ENCODE measurements at places on chromosomes 12 and 14.

DNA sequence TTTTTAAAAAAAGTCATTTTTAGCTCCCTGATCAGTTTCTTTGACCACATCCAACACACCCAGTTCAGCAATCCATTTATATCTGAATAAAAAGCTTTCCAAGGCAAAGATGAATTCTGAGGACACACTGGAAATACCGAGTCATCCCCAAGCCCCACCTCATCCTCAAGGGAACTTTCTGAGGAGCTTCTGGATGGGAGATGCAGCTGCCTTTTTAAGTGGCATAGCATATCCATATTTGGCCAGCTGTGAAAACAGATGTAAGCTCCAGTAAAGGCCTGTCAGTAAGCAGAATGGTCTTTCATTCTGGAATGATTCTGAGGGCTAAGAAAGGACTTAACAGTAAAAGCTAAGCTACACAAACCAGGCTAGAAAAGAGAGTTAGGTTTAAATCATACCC is 18.4 kb downstream of the ZFYVE1 start:
- DNase-seq, result no peak

DNA sequence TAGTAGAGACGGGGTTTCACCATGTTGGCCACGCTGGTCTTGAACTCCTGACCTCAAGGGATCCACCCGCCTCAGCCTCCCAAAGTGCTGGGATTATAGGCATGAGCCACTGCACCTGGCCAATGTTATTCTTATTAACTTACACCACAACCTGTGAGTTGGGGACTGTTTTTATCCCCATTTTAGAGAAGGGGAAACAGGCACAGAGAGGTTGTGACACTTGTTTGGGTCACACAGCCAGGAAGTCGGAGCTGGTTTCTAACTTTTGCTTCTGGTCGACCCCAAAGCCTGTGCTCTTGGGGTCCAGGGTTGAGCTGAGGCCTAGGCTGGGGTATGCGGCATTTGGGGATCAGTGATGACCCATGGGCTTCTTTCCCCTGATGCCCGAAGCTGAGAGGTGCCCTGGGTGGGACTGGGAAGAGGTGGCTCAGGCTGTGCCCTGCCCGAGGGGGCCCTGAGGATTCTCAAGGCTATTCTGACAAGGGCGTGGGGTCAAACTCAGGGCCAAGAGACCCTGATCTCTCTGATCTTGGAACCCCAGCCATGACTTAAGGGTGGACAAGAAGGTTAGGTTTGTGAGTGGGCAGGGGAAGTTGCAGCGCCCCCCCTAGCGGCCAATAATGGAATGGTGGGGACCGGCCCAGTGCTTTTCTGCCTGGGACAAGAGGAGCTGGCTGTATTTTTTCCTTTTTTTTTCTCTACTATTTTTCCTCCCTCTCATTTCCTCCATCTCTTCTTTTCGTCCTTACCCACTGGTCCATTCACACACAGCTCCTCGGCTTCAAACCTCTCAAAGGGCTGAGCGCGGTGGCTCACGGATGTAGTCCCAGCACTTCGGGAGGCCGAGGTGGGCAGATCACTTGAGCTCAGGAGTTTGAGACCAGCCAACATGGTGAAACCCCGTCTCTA is 3.0 kb downstream of the SDSL start:
- DNase-seq, result no peak

DNA sequence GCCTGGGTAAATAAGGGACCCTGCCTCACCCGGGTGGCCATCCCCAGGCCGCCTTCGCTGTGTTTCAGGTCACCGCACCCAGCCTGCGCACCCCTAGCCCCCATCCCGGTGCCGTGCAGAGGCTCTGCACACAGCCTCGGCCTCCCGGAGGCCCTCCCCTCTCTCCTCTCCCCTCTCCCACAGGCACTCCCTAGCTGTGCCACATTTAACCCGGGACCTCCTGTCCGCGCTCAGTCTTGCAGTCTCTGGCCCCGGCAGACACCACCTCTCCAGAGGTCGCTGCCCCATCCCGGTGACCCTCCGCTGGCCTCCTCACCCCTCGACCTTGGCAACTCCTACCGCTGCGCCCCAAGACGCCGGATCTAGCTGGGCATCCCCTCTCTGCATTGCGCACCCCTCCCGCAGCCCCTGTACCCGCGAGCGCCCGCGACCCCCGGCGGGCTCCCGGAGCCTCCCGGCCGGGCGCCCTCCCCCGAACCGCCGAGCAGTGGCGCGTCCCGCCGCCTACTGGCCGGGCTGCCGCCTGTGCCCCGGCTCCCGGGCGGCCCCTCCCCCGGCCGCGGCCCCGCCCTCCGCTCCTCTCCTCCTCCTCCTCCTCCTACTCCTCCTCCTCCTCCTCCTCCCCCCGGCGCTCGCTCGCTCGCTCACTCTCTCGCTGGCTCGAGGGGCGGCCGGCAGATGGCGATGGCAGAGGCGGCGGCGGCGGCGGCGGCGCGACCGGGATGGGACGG is 120.7 kb downstream of the AACS start:
- DNase-seq, result no peak

- no peak for DNase-seq
These were observed 26.9 kb downstream of the MOK start for GRCh38 chr14:102277874-102278630.

DNA sequence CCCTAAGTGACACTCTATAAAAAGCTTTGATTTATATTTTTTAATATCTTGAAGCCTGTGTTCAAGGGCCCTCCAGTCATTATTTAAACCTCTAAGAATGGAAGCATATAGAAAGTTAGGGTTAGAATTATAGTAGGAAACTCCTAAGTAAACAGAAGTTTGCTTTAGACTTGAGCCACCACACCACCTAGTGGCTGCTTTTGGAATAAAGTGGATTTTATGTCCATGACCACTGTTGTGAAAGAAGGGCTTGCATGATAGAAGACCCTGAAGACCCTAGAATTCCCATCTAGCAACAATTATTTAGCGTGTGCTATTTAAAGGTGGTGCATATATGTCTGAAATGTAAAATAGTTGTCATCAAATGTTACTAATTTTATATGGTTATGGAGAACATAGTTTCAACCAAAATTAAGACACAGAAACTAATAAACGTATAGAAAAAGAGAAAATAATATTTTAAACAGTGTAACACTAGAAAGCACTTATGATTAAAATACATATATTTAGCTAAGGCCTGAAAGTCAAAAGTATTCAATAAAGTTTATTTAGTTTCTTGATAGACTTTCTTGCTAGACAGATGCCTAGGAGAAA is 21.3 kb downstream of the LRRIQ1 start:
- DNase-seq, result no peak

DNA sequence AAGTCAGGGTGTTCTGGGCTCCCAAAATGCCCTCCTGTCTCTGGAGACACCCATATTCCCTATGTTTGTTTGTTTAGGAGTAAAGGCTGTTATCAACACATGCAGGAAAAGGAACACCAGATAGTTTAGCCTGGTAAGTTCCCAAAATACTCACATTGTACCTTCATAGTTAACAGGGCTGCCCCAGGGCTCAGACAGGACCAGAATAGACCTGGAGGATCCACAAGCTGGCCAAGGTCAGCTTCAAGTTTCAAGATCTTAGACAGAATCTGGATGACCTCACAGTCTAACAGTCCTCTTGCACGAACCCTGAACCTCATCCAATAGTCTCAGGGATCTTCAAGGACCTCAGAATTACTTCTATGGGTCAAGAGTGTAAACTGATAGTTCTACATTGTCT is 18.1 kb upstream of the HSP90B1 start:
- DNase-seq, result no peak

DNA sequence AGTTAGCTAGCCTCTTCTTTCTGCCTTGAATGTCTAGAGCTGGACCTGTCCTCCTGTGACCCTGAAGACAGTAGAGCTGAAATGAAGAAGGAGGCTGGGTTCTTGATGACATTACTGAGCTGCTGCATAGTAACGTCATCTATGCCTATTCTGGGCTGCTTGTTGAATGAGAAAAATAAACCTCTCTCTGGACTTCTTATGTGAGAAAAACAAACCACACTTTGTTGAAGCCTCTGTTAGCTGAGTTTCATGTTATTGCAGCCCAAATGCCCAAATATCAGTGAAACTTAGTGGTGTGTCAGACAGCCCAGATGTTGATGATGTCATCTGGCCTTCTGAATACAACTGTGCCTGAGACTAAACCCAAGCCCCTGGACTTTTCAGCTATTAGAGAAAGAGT is 67.0 kb upstream of the MAX start:
- peak; percentile 11 for DNase-seq

- no peak for DNase-seq
These were observed 92.7 kb downstream of the NCOR2 start for GRCh38 chr12:124474709-124475108.

DNA sequence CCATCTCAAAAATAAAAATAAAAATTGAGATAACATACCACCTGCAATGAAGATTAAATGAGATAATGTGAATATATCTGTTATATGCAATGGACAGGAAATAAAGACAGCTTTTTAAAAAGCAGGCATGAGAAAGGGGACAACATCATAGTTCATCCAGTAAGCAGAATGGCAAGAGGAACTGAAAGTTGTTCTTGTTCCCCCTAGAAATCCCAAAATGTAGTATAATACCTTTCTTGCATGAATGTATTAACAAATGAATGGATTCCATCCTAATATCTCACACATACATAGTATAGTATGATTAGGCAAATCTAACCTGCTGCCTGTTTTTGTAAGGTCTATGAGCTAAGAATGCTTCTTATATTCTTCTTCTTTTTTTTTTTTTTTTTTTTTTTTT is 31.4 kb downstream of the FGD6 start:
- no peak for DNase-seq

DNA sequence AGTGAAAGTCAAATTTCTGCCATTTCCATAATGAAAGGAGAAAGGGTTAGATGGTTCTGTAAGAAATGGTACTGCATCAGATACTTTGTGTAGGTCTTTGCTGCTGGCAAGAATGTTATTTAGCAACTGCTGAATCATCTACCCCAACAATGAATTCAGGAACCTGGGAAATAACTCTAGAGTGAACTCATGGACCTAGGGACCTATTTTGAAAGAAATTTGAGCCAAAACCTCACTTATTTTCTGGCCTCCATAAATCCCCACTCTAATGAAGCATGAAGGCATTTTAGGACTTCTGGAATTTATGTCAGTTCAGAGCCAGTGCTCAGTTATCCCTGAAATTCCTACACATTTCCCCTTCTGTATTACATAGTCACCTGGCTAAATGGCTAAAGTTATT is 50.9 kb upstream of the CPNE8 start:
- DNase-seq, result peak; percentile 66

GRCh38 chr12:103773109-103773910 is 67.7 kb downstream of the NT5DC3 start:
- no peak for DNase-seq

DNA sequence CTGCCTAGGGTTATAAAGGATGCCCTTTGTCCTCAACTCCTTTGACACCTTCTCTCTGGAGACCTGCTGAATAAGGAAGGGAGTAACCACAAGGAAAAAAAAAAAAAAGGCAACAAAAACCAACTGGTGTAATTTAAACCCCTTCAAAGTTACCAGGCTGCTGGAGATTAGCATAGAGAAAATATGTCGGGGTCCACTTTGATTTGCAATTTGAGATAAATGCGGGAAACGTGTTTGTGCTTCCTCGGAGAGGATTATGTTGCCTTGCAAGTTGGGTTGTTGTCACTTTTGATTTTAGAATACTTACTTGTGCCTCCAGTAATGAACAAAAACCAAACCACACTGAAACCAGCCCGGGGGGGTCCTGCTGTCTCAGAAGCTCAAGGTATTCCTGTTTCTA is 200.2 kb upstream of the MYL2 start:
- DNase-seq, result no peak

GRCh38 chr14:76351941-76352340 is 24.0 kb upstream of the ESRRB start:
- DNase-seq, result no peak

- DNase-seq, result no peak
These were observed 283.8 kb downstream of the VRK1 start for GRCh38 chr14:97080991-97081390.

GRCh38 chr12:122894193-122895121 is 1.5 kb downstream of the VPS37B start:
- DNase-seq, result no peak

GRCh38 chr12:80186727-80187217 is 87.4 kb downstream of the OTOGL start:
- peak; percentile 89 for DNase-seq

- DNase-seq, result no peak
These were observed 378.3 kb downstream of the BCL11B start for GRCh38 chr14:98893675-98894074.

DNA sequence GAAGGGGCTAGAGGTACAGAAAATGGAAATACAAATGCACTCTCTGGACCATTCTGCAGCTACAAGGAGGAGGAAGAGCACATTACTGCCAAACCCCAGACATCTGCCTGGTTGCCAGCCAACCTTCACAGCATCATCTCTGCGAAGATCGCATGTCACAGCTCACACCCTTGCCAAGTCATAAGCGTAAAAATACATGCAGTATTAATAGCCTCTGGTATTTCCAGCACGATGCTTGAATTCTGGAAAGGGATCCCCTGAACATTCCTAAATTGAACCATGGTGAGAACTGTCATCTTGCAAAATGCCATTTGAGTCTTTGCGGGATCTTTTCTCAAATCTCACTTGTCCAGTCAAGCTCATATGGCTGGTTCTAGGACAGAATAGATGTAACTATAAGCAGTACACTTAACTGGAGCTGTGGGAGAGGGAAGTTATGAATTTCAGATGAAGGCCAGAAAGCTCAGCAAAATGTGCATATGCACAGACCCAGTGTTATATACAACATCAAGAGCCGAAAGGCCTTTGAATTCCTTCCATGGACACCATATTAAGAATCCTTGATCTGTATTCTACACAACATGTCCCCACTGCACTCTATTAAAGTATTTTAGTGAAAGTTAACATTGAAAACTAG is 211.6 kb downstream of the DUSP6 start:
- no peak for DNase-seq

- DNase-seq, result no peak
These were observed 88.9 kb upstream of the MED13L start for GRCh38 chr12:116366456-116366776.

DNA sequence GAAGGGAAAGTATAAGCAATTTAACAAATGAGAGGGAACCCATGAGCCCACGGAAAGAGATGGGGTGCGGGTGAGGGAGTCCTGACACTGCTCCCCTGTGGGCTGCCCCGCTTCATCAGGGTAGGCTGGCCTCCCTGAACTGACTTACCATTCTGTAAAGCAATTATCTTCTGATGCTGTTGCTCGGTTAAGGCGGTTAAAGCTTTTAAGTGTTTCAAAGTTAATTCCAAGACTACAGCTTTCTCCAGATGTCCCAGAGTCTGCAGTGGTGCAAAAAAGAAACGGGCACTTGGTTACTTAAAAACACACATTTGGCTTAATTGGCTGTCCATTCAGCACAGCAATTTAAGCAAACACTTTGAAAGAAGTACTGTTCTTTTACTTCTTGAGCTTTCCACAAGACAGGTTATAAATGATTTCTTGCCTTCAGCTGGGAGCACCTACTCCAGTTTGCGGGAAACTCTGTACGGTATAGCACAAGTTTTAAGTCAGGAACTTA is 1.3 kb downstream of the BHLHE41 start:
- DNase-seq, result no peak

All from HS-5 (cell line).